Neural crest cell (in vitro differentiated cells): ENCODE measurements at places on chromosomes 12 and 14.

DNA sequence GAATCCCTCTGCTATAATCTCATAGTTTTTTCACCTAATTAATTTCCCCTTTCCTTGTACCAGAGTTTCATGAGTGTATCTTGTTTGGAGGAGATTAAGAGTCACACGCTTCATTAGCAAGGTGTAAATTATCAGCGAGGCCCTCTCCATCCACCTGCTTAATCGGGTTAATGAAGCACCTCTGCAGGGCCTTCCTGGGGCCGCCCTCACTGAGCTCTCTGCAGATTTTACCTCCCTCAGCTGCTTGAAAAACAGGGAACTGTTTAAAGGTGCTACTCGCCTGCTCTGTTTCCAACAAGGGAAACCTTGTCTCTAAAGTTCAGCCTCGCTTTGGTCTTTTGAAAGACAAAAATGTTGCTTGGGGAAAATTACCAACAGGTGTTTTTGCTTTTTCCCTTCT, 35.8 kb downstream of the OTX2 start:
- no peaks in the 10 kb centered on the region for H3K4me1 ChIP-seq
- peaks cover 61% of the 10 kb centered on the region for H3K27me3 ChIP-seq
- H3K27ac ChIP-seq = no peak overlapping the region

GRCh38 chr12:72872238-72872887, 600.2 kb downstream of the TRHDE start:
- H3K4me1 ChIP-seq = peaks cover 8% of the 10 kb centered on the region
- H3K36me3 ChIP-seq = peaks cover 6% of the 10 kb centered on the region
- no peak overlapping the region for H3K27ac ChIP-seq
- H3K27me3 ChIP-seq = no peaks in the 10 kb centered on the region

DNA sequence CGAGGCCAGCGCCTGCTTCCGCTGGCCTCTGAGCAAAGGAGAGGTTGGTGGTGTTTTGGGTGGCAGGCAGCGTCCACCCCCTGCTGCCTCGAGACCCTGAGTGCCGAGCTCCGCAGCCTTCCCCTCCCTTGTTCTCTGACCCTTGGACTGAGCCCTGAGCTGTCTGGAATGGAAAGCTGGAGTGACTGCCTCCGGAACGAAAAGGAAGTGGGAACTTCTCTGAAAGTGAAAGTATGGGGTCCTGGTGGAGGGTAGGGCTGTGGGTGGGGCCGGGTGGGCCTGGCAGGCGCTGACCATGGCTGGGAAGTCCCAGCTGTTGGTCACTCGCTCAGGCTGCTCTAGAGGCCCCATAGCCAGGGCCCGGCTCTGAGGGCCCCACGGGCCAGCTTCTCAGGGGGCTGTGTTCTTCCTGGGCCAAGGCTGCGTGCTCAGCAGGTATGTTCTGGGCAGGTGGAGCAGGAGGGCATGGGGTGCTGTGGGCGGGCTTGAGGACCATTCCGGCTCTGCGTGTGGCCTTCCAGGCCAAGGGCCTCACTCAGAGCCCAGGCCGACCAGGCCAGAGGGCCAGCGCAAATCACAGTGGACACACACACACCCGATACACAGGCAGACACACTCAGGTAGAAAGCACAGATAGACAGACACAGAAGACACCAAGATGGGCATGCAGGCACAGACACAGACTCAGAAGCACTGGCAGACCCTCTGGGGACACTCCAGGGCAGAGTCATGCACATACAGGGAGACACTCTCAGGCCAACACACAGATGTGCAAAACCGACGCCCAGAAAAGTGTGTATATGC, at the start of gene EXOC3L4:
Gene EXOC3L4, plus strand, starts transcription at position 320 of the 804 bp plus-strand sequence. CDS start 5,495 bp downstream, outside the sequence.
- H3K27me3 ChIP-seq = peaks cover 5% of the 10 kb centered on the region
- H3K4me3 ChIP-seq = no peak within 1 kb of the TSS
- no peaks in the 10 kb centered on the region for H3K36me3 ChIP-seq
- DNase-seq = no peak

GRCh38 chr14:77761205-77761931, 412 bp upstream of the SNW1 start:
- peak; percentile 12 for DNase-seq
- H3K27ac ChIP-seq = peak overlapping the region; percentile 99
- H3K36me3 ChIP-seq = peaks cover 7% of the 10 kb centered on the region
- H3K27me3 ChIP-seq = no peaks in the 10 kb centered on the region

DNA sequence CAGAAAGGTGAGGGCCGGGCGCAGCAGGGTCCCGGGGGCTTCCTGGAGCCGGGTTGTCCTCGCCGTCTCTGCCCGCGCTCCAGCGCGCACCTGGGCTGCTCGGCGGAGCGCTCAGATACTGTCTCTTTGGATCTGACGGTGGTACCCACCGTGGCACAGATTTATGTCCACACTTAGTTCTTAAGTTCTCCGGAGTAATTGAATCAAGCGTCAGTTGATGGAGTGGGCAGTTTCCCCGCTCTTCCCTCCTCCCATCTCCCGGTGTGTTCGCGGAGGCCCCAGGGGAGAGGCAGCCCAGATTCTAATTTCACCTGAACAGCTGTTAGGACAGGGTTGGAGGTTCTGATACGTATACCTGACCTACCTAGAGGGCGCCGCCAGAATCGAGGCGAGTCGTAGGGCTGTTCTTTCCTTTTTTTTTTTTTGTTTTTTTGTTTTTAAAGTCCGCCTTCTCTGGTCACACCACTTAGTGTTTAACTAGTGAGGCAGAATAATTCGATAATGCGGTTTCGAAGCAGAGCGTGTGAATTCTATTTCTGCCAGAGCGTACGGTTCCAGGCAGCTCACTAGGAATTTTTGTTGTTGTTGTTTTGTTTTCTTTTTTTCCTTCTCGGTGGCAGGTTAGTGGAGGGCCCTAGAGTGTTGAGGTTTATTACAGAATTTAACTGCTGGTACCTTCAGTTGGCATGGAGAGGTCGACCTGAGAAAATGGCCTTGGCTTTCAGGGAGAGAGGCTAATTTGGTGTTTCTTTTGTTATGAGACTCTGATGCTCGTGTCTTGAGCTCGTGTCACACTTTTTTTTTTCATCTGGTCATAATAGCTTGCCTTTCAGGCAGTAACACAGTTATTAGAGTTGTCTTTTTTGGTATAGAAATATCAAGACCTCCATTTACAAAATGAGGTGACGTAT, 22.3 kb upstream of the GNS start:
- H3K27me3 ChIP-seq = peaks cover 87% of the 10 kb centered on the region
- DNase-seq = no peak
- no peak overlapping the region for H3K27ac ChIP-seq
- H3K36me3 ChIP-seq = peaks cover 3% of the 10 kb centered on the region
- peaks cover 13% of the 10 kb centered on the region for H3K4me1 ChIP-seq

- H3K36me3 ChIP-seq = no peaks in the 10 kb centered on the region
- peaks cover 4% of the 10 kb centered on the region for H3K4me1 ChIP-seq
- no peak overlapping the region for H3K4me3 ChIP-seq
- no peak for DNase-seq
Measured at GRCh38 chr12:92721130-92721529, 18.3 kb downstream of the PLEKHG7 start.

- peaks cover 6% of the 10 kb centered on the region for H3K4me1 ChIP-seq
- no peaks in the 10 kb centered on the region for H3K36me3 ChIP-seq
- DNase-seq = no peak
- no peaks in the 10 kb centered on the region for H3K27me3 ChIP-seq
Measured at GRCh38 chr14:99205086-99205688, 66.8 kb downstream of the BCL11B start.

DNA sequence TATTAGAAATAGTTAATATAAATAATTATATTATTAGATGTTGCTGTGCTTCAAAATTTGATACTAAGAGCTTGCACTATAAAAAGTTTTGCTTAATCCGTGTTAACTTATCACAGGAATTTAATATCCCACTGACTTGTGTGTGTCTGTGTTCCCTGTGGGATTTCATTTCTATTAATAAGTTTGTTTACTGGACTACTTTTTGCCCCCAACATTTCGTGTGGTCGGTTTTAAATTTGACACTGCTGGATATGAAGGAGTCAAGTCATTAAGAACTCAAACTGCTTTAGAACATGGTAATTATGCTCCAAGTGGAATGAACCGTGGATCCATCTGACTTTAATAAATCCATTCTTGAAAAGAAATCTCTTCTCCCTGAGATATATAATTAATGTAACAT, 182.2 kb upstream of the NUDT4 start:
- no peak overlapping the region for H3K27ac ChIP-seq
- no peak overlapping the region for H3K4me3 ChIP-seq
- no peaks in the 10 kb centered on the region for H3K36me3 ChIP-seq
- peaks cover 22% of the 10 kb centered on the region for H3K4me1 ChIP-seq
- no peaks in the 10 kb centered on the region for H3K27me3 ChIP-seq

DNA sequence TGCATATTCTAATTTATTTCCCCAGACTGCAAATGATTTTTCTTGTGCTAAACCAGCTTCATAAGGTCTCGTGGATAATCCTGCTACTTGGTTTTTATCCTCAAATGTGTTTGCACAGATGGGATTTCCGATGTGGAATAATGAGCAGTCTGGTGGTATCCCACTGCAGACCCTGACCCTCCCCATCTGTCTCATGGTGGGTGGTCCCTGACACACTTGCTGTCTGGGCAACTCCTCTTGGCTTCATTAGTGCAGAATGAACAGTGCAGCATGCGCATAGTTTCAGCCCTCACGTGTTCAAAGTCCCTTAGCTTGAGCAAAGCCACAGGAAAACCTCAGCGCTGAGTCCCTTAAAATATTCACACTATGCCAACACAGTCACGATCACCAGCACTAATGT, 996.5 kb downstream of the AACS start:
- no peak for DNase-seq
- no peak overlapping the region for H3K4me3 ChIP-seq
- peaks cover 7% of the 10 kb centered on the region for H3K27me3 ChIP-seq

DNA sequence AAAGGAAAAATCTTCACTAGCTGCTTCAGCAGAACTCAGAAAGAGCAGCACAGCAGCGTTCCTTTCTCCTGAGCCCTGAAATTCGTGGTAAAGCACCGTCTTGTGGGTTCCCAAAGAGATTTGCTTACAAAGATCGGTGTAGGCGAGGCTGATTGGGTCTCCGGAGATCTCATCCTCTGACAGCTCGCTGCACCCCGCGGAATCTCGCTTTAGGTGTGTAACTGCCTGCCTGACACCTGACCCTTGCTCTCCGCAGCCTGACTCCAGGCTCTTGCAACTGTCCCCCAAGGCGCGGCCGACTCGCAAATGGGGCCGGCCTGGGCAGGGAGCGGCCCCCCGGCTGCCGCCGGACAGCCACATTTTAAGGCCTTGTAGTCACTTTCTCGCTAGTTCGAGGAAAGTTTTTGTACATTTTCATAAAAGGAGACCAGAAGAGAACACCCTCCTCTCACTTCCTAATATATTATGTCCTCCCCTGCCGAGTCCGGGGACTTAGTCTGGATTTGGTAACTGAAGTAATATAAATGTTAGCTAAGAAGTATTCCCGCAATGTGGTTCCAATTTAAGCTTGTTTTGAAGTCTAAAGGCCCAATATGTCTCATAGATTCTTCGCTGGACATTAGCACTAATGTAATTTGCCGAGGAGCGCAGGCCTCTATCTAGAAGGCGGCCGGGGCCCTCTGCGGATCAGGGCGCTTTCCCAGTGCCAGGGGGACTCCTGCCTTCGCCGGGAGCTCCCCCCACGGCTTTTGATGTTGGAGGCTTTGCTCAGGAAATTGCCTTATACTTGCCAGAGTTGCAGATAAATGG, 177.3 kb upstream of the CDKN3 start:
- H3K4me3 ChIP-seq = no peak overlapping the region
- H3K27ac ChIP-seq = no peak overlapping the region
- H3K27me3 ChIP-seq = no peaks in the 10 kb centered on the region
- no peaks in the 10 kb centered on the region for H3K36me3 ChIP-seq

DNA sequence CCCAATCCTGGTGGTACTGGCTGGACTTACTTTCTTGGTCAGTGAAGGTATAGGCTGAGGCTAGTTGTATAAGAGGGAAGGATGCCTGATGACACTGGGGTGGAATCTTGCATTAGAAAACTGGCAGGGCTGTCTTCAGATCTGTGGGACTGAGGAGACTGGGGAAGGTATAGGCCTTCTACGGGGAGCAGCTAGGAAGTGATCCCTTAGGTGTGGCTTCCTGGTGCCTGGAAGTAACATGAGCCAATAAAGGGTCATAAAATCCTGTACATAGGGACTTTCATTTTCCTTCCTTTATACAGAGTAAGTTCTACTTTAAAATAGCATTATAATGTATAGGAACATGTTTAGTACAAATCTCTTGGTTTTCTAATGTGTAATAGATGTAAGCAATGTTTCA, 716.8 kb downstream of the LRFN5 start:
- H3K36me3 ChIP-seq = peaks cover 3% of the 10 kb centered on the region
- no peak for DNase-seq
- H3K4me3 ChIP-seq = no peak overlapping the region
- no peaks in the 10 kb centered on the region for H3K4me1 ChIP-seq

- DNase-seq = no peak
- no peak overlapping the region for H3K4me3 ChIP-seq
- no peak overlapping the region for H3K27ac ChIP-seq
Measured at GRCh38 chr14:29648045-29648444, 279.6 kb downstream of the PRKD1 start.

DNA sequence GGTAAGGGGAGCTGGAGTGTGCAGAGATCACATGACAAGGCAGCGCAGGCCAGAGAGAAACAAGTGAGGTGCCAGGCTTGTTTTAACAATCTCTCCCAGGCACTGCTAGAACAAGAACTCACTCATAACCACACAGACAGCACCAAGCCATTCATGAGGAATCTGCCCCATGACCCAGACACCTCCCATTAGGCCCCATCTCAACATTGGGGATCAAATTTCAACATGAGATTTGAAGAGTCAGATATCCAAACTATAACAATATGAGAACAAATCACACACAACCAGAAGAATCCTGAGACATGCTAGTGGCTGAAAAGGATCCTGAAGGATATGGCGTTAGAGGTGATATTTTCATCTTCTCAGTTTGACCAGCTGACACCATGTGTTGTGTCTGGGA, 21.9 kb downstream of the OR6J1 start:
- DNase-seq = no peak
- no peak overlapping the region for H3K4me3 ChIP-seq
- no peak overlapping the region for H3K27ac ChIP-seq
- no peaks in the 10 kb centered on the region for H3K36me3 ChIP-seq

DNA sequence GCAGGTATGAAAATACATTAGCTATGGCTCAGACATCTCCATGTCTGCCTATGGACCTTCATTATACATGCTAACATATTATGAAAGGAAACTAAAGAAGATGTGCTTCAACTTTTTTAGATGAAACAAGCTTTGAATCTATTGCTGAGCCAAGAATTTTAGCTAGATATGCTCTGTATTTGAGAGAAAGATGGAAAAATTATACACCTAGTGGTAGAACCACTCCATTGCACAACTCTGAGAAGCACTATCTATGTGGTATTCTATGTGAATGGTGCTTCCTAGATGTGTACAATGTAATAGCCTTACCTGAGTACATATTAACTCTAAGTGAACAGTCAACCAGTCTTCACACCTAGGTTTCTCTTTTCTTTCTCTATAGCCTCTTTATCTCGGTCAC, 17.3 kb downstream of the EPYC start:
- peaks cover 7% of the 10 kb centered on the region for H3K36me3 ChIP-seq
- no peak for DNase-seq
- H3K4me1 ChIP-seq = no peaks in the 10 kb centered on the region

DNA sequence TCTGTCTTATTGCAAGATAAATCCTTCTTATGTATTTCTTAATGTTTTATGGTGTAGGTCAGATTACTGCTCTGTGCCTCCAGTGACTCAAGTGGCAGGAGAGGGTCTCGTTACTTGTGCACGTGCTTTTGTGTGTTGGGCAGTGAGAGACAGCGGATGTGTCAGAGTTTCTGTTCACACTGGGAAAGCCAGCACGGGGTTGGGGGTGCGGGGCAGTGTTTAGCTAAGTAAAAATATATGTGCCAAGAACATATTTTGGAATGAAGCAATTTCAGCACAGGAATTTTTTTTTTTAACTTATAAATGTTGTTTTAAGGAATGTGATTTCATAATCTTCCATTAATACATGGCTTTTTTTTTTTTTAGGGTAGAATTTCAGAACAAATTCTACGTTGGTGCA, 4.5 kb upstream of the DNAH10 start:
- no peak overlapping the region for H3K27ac ChIP-seq
- no peak for DNase-seq
- peaks cover 12% of the 10 kb centered on the region for H3K27me3 ChIP-seq
- H3K4me3 ChIP-seq = no peak overlapping the region
- peaks cover 8% of the 10 kb centered on the region for H3K4me1 ChIP-seq
- peaks cover 7% of the 10 kb centered on the region for H3K36me3 ChIP-seq
